ENCODE measurements at places on chromosomes 3 and 15.

DNA sequence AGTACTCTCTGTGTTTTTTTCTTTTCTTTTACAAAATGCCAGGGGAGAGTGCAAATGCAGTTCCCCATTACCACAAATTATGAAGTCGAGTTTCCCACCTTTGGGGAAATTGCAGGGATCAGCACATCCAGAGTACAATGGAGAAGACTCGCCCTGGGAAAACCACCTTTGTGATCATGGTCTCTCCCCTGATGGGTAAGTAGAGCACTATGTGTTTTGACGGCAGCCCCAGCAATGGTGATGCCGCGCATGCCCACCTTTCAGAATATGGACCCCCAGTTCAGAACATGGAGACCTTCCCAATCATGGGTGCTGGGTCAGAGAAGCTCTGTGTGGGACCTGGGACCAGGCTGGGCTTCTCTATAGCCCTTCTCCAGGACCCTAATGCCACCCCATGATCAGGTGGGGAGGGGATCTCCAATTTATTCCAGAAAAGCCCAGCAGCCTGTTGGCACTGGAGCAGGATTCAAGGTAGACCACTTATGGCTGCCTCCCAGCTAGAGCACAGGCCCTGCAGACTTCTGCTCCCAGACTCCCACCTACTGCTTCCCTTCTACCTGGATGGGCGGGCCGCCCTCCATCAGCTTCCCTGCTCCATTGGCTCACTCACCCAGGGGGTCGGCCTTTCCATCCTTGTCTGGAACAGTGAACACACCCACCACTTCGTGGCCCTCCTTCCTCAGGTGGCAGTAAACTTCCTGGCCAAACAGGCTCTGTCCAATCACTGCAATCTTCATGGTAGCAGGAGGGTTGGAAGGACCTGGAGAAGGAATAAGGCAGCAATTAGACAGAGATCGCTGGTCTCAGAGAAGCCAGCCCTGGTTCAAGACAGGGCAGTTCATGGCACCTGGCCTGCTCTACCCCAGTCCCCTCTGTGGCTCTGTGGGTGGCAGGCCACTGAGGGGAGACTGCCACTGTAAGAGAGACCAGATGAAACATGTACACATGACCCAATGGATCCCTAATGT is 19.9 kb downstream of the ALDH1L1 start:
- DNase-seq: no peak

- DNase-seq: no peak
These were observed 41.8 kb downstream of the SERPINI1 start for GRCh38 chr3:167777356-167777755.

- DNase-seq: no peak
These were observed 33.8 kb upstream of the TFRC start for GRCh38 chr3:196115678-196116083.

GRCh38 chr15:36654866-36655265 is 75.4 kb downstream of the CDIN1 start:
- DNase-seq: no peak

GRCh38 chr3:71611099-71611498 is 27.6 kb upstream of the FOXP1 start:
- no peak for DNase-seq

DNA sequence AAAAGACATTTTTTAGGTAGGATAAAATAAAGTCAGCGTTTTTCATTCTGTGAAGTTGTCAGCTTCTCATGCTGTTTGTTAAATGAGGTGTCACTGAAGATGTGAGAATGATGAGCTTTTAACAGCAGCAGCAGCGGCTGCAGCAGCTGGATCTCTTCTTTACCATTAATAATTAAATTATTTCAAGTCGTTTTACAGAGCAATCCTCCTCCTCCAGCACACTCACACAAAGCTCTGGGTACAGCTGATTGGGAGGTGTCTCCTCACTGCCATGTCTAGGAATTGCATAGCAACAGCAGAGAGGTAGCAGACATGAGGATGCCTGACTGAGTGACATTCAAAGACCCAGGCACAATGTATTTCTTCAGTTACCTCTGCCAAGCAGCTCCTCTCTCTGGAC is 46.7 kb upstream of the PLAAT1 start:
- no peak for DNase-seq

GRCh38 chr15:63998489-63998888 is 47.8 kb downstream of the DAPK2 start:
- no peak for DNase-seq

GRCh38 chr15:73691396-73691795 is 7.2 kb downstream of the CD276 start:
- DNase-seq: no peak

GRCh38 chr3:133910422-133910821 is 14.7 kb upstream of the RAB6B start:
- no peak for DNase-seq

DNA sequence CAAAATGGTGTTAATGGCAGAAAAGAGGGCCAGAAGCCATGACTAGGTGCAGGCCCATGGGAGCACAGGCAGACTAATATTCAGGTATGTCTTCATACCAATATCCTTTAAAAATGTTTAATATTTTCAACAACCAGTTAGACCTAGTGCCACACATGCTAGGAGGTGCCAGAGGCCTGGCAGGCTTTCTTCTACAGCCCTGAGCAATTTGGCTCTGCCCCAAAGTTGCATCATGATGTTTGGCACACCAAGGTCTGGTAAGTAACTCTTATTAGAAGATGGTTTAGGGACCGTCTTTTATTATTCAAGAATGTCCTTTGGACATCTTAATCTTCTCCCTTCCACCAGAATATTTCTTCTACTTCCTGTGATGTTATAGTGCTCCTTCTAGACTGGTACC is 34.8 kb downstream of the MITF start:
- no peak for DNase-seq

GRCh38 chr3:192642651-192643050 is 84.7 kb downstream of the FGF12 start:
- no peak for DNase-seq

All from T-helper 2 cell (primary cell).